ENCODE measurements at places on chromosomes 4 and X. TPM values are rescaled to one million over a fixed set of nuclear protein-coding genes. Genes with fewer than 3 reads are reported as not detected.

DNA sequence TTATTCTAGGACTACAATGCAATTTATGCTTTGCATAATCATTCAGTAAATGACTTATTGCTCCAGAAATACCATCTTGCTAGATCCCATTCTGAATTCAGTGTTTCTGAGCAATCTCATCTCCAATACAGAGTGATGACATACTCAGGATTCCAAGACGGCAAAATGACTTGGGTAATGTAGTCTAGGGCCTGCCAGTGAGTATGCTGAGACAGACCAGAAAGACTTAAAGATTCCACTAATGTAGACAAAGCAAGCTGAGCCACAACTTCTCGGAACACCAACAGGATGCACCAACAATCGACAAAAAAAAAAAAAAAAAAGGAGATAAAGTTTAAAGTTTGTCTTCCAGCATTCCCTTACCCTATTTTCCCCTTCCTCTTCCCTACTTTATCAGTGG lies 919 bp upstream of the SEC24B start:
- H3K4me1 ChIP-seq, result no peaks in the 10 kb centered on the region
- H3K4me3 ChIP-seq, result peak overlapping the region; percentile 98
- DNase-seq, result no peak
- no peaks in the 10 kb centered on the region for H3K27me3 ChIP-seq
- H3K27ac ChIP-seq, result peak overlapping the region; percentile 97

DNA sequence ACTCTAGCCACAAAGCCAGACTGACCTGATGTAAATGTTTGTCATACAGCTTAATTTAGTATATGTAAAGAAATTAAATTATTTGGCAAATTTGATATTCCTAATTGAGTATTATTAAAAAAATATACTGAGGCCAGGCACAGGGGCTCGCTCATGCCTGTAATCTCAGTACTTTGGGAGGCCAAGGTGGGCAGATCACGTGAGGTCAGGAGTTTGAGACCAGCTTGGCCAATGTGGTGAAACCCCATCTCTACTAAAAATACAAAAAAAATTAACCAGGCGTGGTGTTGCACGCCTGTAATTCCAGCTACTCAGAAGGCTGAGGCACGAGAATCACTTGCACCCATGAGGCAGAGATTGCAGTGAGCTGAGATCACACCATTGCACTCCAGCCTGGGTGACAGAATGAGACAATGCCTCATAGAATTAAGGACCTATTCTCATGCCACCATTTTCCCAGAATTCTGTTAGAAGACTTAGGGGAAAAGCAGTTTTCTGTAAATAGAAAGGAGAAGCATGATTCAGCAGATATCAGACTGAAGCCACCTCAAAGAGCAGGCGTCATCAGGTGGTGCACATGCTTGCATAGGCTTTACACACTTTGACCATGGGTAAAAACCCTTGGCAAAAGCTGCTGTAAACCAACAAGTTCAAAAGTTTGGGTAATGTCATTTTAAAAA lies 6.1 kb downstream of the UBQLN2 start:
- DNase-seq, result no peak
- no peak overlapping the region for H3K4me3 ChIP-seq
- peaks cover 24% of the 10 kb centered on the region for H3K27me3 ChIP-seq

- no peak for DNase-seq
- H3K4me1 ChIP-seq, result no peaks in the 10 kb centered on the region
- peaks cover 79% of the 10 kb centered on the region for H3K27me3 ChIP-seq
Observed at GRCh38 chrX:104343428-104344129, 88.8 kb upstream of the ESX1 start.

- no peaks in the 10 kb centered on the region for H3K36me3 ChIP-seq
- peaks cover 43% of the 10 kb centered on the region for H3K27me3 ChIP-seq
- DNase-seq, result no peak
- H3K4me1 ChIP-seq, result no peaks in the 10 kb centered on the region
- no peak overlapping the region for H3K4me3 ChIP-seq
Observed at GRCh38 chrX:50088645-50089044, 112.2 kb downstream of the AKAP4 start.

DNA sequence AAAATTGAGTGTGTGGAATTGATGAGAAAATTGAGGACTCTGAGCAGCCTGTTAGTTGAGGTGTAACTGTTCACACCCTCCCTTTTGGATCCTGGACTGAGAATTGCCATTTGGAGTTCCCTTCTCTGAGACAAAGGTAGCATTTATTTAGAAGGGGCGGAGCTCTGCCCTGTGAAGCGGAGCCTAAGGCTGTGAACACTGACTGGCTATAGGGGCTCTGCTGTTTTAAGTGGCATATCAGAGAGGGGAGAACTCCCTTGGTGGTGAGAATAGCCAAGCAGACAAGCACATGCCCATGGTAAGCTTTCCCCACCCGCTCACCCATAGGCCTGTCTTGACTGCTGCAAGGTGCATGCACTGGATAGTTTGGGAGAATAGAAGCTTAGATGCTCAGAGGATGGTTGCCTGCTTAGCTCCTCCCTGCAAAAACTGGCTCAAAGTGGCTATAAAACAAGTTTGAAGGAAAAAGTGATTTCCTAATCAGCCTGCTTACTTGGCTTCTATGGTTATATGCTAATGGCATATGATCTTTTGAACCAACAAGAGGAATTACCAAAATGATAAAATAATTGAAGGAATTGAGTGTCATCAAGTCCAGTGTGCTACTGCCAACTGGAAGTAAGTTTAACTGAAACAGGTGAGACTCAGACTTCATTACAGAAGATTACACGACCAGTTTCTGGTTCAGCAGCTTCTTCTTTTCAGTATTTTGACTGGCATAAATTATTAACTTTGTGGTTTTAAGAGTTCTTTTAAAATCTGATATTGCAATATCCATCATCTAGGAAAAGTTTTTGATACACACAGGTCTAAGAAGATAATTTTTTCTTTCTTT lies 108.4 kb downstream of the AFF1 start:
- no peaks in the 10 kb centered on the region for H3K27me3 ChIP-seq
- H3K4me1 ChIP-seq, result peaks cover 8% of the 10 kb centered on the region
- peak overlapping the region; percentile 48 for H3K27ac ChIP-seq
- H3K4me3 ChIP-seq, result no peak overlapping the region
- no peaks in the 10 kb centered on the region for H3K36me3 ChIP-seq
- no peak for DNase-seq

DNA sequence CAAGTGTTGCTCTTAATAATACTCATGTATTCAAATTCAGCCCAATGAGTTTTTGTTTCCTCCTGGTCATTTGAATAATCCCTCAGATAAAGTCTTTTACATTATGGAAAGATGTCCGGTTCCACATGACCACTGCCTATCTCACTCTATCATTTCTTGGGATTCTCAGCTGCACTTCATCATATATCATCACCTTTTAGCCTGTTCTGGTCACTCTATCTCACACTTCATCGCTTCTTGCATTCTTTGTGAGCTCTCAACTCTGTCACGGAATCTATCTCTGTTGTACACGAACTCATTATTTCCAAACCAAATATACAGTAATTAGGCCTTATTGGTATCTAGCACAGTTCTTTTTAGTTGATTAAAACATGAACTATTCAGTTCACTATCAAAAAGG lies 126.9 kb upstream of the HAND2 start:
- no peaks in the 10 kb centered on the region for H3K4me1 ChIP-seq
- H3K27ac ChIP-seq, result no peak overlapping the region
- no peak for DNase-seq

GRCh38 chr4:166991006-166991561 lies 243.2 kb downstream of the SPOCK3 start:
- H3K4me1 ChIP-seq, result no peaks in the 10 kb centered on the region
- no peaks in the 10 kb centered on the region for H3K27me3 ChIP-seq
- H3K27ac ChIP-seq, result no peak overlapping the region
- no peak for DNase-seq

DNA sequence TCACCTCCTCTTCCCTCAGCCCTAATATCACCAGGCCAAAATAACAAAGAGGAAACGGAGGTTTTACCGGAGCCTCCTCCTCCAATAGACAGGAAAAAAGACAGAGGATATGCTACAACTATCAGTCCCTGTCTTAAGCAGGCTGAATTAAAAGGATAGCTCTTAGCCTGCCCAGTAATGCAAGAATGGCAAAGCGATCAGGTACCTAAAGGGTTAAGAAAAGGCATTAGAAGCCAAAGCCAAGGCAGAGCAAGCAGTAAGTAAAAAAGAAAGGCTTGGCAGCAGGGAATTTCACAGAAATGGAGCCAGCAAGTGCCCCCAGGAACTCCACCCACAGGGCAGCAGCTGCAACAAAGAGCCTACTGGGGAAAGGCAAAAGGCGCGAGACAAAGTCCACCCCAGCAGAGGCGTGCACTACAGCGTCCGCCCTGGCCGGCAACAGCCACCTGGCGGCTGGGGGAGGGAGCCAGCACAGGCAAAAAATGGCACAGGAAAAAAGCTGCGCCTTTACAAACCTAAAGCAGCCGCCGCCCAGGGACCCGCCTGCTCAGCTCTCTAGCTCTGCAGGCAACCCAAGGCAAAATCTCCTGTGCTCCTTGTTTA lies 220.6 kb upstream of the ZC4H2 start:
- H3K4me3 ChIP-seq, result no peak overlapping the region
- H3K36me3 ChIP-seq, result no peaks in the 10 kb centered on the region
- H3K27me3 ChIP-seq, result no peaks in the 10 kb centered on the region
- H3K4me1 ChIP-seq, result no peaks in the 10 kb centered on the region

DNA sequence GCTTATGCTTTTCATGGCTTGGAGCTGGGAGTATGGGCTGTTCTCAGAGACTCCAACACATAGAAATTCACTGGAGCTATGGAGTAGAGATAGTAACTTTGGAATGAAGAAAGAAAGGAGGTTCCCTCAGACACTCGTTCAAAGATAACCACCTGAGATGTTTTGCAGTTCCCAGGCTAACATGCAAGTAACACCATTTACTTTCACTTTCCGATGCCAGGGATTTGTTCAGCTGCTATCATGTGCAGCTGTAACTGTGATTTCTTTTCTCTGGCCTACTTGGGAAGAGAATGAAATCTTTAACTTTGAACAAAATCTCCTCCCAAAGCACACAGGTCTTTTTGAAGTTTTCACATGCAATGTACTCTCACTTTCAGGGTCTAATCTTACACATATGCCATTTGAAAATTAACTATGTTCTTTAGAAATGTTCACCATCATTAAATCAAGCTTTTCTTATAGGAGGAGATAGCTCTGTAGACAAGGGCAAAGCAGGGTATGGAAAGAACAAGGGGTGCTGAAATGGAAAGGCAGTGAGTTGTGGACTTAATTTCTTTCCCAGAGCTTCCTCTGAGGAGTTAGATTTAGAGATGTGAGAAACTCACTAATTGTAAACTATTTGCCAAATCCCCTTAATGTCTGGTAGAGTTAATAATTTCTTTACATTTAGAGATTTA lies 514.3 kb downstream of the PDHA2 start:
- H3K27me3 ChIP-seq, result no peaks in the 10 kb centered on the region
- H3K4me3 ChIP-seq, result no peak overlapping the region
- H3K27ac ChIP-seq, result no peak overlapping the region
- H3K36me3 ChIP-seq, result no peaks in the 10 kb centered on the region
- no peaks in the 10 kb centered on the region for H3K4me1 ChIP-seq

GRCh38 chr4:33890841-33891240 lies 2353.5 kb downstream of the ARAP2 start:
- no peaks in the 10 kb centered on the region for H3K27me3 ChIP-seq
- no peak overlapping the region for H3K4me3 ChIP-seq
- DNase-seq, result no peak
- no peak overlapping the region for H3K27ac ChIP-seq
- H3K36me3 ChIP-seq, result no peaks in the 10 kb centered on the region
- no peaks in the 10 kb centered on the region for H3K4me1 ChIP-seq

DNA sequence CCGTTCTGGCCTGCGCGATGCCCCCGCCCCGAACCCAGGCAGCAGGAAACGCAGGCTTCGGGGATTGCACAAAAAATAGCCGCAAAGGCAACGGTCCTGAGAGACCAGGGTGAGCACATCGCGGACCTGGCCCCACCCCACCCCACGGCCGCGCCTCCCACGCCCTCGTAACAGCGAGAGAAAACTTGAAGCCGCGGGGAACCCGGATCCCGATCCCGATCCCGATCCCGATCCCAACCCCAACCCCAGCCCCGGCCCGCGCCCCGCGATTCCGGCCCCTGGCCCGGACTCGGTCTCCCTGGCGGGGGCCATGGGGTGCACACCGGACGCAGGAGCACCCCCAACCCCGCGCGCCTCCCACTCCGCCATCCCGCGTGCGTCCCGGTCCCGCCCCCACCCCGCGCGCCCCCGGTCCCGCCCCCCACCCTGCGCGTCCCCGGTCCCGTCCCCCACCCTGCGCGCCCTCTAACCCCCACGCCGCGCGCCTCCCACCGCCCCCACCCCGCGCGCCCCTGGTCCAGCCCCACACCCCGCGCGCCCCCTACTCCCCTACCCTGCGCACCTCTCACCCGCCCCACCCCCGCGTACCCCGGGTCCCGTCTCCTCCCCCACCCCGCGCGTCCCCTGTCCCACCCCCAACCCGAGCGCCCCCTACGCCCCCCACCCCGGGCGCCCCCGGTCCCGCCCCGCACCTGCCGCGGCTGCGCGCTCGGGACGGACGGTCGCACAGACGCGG lies 29.0 kb downstream of the NOP14 start:
- H3K27ac ChIP-seq, result peak overlapping the region; percentile 95
- H3K4me1 ChIP-seq, result peaks cover 43% of the 10 kb centered on the region
- H3K27me3 ChIP-seq, result no peaks in the 10 kb centered on the region
- peak; percentile 75 for DNase-seq

DNA sequence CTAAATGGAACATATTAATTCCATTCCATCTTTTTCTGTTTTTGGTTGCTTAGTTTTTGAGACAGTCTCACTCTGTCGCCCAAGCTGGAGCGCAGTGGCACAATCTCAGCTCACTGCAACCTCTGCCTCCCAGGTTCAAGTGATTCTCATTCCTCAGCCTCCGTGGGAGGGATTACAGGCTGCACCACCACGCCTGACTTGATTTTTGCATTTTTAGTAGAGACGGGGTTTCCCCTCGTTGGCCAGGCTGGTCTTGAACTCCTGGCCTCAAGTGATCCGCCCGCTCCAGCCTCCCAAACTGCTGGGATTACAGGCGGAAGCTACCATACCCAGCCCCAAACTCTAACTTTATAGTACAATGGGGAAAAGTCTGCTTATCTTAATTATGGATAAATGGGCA lies 11.2 kb downstream of the HNRNPD start:
- no peak overlapping the region for H3K27ac ChIP-seq
- no peaks in the 10 kb centered on the region for H3K4me1 ChIP-seq
- no peak for DNase-seq
- H3K36me3 ChIP-seq, result no peaks in the 10 kb centered on the region
- no peak overlapping the region for H3K4me3 ChIP-seq

DNA sequence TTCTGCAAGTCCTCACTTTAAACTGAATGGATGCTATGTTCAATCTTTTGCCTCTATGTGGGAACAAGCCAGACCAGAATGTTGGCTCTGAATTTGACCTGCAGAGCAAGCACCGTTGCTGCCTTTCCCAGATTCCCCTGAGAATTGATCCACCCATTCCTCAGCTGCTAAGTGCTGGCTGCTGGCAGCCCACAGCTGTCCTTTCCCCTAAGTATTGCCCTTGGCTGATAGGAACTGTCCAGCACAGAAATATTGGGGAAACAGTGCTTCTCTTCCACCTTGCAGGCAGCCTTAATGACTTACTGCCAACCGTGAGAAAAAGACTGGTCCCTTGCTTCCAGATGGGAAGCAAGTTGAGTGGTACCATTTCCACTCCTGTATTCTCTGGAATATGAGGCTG lies 475.9 kb downstream of the PDHA2 start:
- H3K27me3 ChIP-seq, result no peaks in the 10 kb centered on the region
- H3K4me1 ChIP-seq, result no peaks in the 10 kb centered on the region
- no peaks in the 10 kb centered on the region for H3K36me3 ChIP-seq
- DNase-seq, result no peak

The AMTN gene
- not detected for total RNA-seq

The CTAG1A gene
- total RNA-seq, result not detected

The RAB33A gene
- 0.73 TPM for total RNA-seq

The ARHGAP6 gene
- 32.6 TPM for total RNA-seq

The XAGE3 gene
- total RNA-seq, result not detected

The RASSF6 gene
- total RNA-seq, result not detected

The GAB3 gene
- 3.9 TPM for total RNA-seq

The DGAT2L6 gene
- total RNA-seq, result not detected

The CTAG1B gene
- 2.3 TPM for total RNA-seq

The ARMCX4 gene
- 20.3 TPM for total RNA-seq

The TMSB15A gene
- 1.6 TPM for total RNA-seq

The SLC49A3 gene
- total RNA-seq, result 22.3 TPM

The USP17L22 gene
- not detected for total RNA-seq
